ENCODE measurements at places on chromosomes 7 and 10.

GRCh38 chr10:5961405-5962100 is 15.8 kb downstream of the IL15RA start:
- no peak for DNase-seq

DNA sequence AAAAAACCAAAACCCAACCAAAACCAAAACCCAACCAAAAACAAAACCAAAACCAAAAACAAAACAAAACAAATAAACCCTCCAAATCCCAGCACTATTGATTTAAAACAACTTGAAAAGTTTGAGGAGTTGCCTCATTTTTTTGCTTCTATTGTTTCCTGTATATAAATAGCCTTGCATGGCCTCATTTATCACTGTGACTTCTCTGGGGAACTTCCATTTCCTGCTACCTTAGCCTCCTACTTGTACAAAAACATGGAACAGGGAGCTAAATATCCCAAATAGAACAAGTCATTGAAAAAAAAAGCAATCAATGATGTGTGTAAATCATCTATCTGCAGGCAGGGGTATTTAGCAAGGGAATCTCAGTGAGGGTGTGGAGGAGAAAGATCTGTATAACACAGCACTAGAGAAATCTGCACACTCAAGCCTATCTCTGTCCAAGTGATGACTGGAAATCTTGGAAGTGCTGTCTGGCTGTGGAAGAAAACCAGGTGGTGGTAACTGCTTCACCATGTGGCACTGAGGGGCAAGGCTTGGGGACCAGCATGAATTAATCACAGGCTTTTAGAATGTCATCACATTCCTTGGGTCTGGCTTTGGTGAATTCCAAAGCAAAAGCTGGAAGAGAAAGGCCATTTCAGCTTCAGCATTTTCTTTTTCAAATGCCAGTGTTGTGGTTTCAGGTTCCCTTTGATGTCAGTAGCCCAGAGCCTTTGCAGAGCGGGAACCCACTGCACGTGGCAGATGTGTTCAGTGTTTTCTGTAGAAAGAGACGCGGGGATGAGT is 349.5 kb upstream of the ZNF32 start:
- no peak for DNase-seq

DNA sequence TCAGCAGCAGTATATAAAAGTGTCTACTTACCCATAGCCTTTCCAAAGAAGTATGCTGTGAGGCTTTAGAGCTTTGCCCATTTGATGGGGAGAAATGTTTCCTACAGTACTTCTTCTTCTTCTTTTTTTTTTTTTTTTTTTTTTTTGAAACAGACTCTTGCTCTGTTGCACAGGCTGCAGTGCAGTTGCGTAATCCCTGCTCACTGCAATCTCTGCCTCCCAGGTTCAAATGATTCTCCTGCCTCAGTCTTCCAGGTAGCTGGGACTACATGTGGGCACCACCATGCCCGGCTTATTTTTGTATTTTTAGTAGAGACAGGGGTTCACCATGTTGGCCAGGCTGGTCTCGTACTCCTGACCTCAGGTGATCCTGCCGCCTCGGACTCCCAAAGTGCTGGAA is 101.7 kb upstream of the TMEM26 start:
- no peak for DNase-seq

- DNase-seq, result no peak
Observed at GRCh38 chr10:78968943-78969342, 99.8 kb upstream of the ZMIZ1 start.

DNA sequence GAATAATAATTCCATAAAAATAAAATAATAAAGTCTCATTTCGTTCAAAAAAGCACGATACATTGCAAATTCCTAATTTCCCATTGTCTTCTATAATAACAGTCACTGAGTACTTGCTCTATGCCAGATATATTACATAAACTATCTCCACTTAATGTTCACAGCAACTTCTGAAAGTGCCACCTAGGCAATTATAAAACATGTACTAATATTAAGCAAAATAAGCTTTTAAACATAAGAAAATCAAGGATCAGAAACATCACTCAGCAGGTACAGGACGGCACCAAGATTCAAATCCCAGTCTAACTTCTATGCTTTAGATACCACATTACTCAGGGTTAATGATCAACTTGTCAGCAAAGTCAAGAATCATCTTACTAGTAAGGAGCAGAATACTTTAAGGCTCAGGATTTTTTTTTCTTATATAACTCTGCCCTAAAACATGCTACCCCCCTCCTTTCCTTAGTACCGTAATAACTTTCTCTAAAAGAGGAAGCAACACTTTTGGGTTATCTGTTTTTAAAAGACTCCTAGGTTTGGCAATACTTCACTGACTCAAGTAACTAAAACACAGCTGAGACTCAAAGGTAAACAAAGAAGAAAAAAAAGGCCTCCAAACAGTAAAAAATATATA is 51.3 kb downstream of the USP6NL start:
- no peak for DNase-seq

DNA sequence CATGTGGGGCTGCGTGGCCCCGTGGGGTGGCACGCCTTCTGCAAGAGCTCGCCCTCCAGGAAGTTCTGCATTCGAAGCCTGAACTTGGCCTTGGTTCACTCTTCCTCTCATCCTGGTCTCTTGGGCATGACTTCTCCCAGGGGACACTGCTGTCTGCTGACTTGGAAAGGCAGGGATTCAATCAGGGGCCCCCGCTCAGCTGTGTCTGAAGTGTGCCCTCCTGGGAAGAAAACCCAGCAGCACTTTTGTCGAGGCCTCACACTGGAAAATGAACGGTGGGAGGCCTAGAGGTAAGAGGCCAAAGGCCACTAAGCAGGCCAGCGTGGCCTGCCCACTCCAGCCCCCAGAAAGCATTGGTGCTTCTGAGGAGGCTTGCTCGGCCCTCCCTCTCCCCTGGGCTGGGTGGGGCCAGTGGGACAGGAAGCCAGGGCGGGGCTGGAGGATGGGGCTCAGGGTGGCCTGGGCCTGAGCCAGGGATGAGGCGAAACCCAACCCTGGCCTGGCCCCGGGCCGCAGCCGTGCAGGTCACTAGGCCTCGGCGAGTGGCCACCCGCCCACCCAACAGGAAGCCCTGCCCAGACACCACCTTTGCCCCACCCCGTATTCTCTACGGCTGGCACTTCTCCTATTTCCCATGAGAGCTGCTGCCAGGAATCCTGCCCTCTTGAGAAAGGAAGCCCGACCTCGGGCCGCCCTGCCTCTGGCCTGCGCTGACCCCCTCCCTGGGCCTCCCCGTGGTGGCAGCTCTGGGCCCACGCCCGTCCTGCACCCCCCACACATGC is 81.1 kb downstream of the ZMIZ1 start:
- peak; percentile 16 for DNase-seq

DNA sequence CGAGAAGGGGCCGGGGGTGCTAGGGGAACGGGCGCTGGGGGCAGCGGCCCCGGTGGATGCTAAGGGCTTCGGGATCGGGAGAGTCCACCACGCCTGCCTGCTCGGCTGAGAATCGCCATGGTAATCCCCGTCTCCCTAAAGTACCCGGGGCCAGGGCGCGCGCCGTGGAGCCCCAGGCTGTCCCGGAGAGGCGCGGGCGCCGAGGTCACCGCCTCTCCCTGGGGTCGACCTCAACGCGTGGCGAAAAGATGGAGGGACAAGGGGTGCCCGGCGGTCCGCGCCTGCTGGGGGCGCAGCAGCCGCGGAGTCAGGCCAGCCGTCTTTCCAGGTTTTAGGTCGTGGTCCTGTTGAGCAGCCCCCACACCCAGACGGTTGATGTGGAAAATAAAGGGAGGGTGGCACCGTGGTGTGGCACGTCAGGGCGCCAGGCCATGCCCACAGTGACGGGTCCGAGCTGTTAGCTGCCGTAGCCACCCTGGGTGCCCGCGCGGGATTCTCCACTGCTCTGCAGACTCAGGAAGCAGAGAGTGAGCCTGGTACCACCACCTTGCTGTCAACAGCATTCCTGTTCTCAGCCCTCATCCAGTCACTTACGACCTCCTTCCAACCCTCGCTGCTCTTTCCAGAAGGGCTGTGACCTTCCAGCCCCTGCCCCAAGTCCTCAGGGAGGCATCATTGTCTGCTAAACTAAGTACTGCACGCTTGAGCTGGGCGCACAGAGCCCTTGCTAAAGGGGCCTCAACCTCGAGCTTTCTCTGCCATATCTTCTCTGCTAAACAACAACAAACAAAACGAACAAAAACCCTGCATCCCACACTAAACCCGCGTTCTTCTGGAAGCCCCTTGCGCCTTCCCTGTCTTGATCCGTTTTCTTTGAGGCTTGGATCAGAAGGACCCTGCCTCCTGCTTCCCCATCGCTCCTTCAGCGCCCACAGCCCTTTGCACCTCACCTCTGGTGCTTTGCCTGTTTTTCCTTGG is 666 bp downstream of the SMKR1 start:
- no peak for DNase-seq

GRCh38 chr10:33796680-33797079 is 462.2 kb upstream of the NRP1 start:
- no peak for DNase-seq

GRCh38 chr10:103111918-103112877 is 80.9 kb downstream of the NT5C2 start:
- DNase-seq, result no peak

- DNase-seq, result no peak
Observed at GRCh38 chr7:116670409-116671015, 1.5 kb upstream of the MET start.

GRCh38 chr7:30224511-30225062 is 59.8 kb upstream of the ZNRF2 start:
- DNase-seq, result no peak

GRCh38 chr7:115038158-115038557 is 116.3 kb downstream of the MDFIC start:
- DNase-seq, result no peak

DNA sequence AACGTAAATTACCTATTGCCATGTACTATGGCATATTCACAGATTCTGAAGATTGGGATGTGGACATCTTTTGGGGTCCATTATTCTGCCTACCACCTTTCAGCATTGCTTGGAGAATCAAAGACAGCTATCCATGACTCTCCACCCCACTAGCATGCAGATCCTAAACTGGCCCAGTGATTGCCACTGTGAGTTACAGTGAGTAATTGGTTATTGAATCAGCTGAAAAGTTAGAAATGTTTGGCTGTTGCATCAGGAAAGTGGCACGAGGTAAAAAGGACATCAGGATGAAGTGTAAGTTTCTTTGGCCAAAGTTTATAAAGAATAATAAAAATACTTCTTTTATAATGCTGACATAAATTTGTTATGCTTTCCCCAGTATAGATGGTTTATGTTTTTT is 148.2 kb upstream of the ETV1 start:
- DNase-seq, result no peak

DNA sequence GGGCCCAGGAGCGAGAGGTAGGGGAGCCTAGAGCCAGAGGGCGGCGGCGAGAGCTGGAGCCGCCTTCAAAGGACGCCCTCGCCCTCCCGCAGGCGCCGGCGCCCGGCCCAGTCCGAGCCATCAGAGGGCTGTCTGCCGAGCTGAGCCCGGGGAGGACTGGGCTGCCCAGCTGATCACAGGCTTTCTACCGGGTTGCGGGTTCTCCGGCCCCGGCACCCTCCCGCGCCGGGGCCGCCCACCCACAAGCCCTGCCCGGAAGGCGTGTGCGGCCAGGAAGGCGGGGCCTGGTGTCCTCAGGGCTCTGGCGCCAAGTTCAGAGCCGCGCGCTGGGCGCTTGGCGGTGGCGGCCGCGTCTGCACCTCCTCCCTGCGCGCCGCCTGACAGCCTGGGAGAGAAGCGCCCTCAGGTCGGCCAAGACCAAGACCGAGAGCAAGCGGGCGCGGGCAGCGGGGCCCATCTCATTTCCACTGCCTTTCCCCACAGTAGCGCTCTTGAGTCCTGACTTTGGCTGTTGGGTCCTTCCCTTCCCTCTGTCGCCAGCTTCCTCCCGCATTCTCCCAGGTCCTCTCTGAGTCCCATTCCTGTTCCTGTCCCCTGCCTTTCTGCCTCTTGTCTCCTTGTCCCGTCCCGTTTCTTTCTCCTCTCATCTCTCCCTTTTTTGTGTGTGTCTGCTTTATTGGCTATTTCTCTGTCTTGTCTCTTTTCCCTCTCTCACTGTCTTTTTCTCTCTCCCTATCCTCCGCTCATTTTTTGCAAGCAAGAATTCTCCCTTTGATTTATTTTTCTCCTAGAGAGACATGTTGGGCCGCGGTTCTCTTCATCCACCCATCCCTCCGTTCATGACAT is 60.6 kb upstream of the MSMB start:
- DNase-seq, result peak; percentile 34

DNA sequence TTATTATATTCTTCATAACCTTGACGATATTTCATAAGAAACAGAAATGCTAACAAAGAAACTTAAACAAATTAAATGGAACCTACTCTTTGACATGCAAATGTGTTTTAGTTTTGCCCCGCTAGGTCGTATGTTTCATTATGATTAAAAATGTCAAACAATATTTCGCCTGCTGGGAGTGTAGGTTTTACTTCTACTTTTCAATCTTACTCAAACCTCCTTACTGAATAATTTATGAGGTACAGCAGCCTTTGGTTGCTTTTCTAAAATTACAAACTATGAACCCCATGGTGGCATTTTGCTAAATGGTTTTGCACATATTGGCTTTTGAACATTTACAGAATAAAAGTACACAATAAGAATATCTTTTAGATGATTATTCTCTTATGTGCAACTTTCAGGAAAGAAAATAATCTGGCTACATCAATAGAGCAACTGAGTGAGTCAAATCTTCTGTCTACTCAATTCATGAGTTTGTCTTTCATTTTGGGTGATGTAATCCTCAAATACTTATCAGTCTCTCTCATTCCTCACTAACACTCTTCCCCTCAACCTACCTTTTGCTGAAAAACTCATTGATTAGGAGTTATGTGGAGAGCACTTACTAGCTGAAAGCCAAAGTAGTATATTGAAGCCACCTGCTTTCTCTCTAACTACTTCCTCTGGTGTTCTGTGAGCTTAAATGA is 1226.4 kb downstream of the XPNPEP1 start:
- DNase-seq, result no peak

GRCh38 chr7:3067193-3067592 is 23.5 kb upstream of the CARD11 start:
- peak; percentile 24 for DNase-seq

GRCh38 chr10:23362879-23363792 is 18.5 kb upstream of the C10orf67 start:
- peak; percentile 29 for DNase-seq

DNA sequence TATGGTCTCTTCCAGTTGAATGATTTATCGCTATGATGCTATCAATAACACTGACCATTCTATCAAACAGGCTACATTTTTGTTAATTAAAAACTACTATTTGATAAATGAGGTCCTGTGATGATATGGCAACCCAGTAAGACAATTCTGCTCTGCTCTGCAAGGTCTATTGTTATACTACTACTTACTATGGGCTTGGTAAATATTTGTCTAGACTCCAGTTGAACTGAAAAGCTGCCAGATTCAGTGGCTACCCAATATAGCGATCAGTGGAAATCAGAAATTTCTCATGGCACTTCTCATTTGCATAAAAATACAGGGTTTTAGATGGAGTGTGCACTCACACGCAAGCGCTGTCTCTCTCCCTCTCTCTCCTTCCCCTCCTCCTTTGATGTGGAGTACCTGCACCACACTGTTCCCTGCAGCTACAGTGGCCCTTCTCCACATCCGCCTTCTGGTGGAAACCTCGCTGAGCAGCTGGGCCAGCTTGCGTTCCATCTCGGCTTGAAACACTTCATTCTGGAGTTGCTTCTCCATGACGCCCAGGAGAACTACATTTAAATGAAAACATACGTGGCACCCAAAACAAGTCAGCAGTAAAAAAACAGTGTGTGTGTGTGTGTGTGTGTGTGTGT is 77.9 kb downstream of the KIAA1549 start:
- peak; percentile 50 for DNase-seq

- no peak for DNase-seq
Observed at GRCh38 chr10:69334302-69335062, 56.2 kb downstream of the HK1 start.

GRCh38 chr10:95538412-95538811 is 22.8 kb downstream of the SORBS1 start:
- no peak for DNase-seq

Measured in stimulated activated CD8-positive, alpha-beta memory T cell treated with anti-CD3 and anti-CD28 coated beads, Interleukin-15, amount 100 ng/mL, for 48 hours (primary cell).